ENCODE measurements at places on chromosomes 1 and 21.

DNA sequence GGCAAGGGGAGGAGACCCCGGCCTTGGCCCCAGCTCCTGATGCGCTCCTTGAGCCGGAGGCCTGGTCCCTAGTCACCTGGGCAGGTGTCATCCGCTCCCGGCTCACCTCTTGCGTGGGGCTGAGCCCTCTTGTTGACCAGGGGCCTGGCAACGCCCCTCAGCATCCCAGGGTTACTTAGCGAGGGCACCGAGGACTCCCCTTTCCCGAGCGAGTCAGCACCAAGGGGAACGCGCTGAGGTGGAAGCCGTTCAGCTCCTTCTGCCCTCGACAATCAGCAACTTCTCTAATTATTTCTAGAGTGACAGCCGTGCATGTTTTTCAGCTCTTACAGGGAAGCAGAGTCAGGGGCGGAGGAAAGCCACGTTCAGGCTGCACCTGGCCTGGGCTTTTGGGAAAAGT lies 522 bp downstream of the SLC45A1 start:
- DNase-seq, result no peak

- DNase-seq, result no peak
Measured at GRCh38 chr1:176193023-176193422, 14.1 kb downstream of the COP1 start.

DNA sequence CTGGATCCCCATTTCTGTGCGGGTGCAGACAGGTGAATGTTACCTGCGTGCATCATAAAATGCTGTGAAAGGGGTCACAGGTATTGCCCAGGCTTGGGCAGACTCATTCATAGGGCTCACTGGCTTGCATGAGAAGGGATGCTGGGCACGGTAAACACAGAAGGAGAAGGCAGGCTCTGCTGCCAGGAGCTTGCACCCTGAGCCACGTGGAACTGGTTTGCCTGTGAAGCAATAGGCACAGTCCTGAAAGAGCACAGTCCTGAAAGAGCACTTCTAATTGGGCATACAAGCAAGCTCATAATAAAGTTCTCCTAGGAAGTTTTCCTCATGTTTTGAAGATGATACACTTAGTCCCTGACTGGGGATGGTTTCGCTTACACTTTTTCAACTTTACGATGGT lies 40.9 kb downstream of the GALNT2 start:
- DNase-seq, result no peak

- no peak for DNase-seq
Measured at GRCh38 chr1:1291023-1291528, 10.8 kb downstream of the SCNN1D start.

DNA sequence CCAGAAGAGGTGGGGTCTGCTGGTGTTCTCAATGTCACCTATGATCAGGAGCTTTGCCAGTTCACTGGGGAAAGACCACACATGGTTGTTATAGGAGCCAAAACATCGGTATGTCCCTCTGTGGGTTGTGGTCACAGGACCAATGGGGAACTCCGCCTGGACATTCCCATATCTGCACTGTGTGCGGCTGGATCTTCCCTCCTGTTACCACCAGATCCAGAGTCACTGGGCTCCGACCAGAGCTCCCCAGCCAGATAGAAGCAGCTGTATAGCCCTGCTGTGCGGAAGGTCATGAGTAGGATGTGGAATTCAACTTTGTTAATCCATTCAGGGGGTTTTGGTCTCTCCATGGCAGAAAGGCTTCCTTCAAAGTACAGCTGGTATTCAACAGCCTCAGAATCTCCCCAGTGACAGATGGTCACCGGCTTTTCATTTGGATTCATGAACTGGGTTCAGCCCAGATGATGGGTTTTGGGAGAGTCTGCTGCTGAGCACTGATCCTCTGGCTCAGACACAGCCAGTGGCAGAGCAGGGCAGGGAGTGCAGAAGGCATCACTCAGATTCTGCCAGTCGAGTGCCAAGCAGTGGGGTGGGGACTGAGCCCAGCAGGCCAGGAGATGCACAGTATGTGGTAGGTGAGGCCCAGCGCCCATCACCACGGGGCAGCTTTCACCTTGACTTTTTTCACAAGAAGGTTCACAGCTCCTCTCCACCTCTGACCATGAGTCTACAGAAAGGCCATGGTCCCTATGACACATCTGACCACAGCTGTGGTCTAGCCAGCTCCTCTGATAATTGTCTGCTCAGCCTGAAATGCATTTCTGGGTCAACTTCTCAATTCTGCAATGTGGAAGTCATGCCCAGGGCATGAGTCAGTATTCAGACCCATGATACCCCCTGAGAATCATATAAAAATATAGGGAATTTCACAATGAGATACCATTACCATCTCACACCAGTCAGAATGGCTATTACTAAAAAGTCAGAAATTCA lies 2.9 kb upstream of the SHCBP1L start:
- DNase-seq, result no peak

DNA sequence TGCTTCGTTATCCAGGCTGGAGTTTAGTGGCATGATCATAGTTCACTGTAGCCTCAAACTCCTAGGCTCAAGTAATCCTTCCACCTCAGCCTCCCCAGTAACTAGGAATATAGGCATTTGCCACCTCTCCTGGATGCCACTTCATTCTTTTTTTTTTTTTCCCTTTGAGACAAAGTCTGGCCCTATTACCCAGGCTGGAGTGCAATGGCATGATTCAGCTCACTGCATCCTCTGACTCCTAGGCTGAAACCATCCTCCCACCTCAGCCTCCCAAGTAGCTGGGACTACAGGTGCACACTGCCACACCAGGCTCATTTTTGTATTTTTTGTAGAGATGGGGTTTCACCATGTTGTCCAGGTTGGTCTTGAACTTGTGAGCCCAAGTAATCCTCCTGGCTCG lies 19.3 kb downstream of the OSBPL9 start:
- DNase-seq, result no peak

DNA sequence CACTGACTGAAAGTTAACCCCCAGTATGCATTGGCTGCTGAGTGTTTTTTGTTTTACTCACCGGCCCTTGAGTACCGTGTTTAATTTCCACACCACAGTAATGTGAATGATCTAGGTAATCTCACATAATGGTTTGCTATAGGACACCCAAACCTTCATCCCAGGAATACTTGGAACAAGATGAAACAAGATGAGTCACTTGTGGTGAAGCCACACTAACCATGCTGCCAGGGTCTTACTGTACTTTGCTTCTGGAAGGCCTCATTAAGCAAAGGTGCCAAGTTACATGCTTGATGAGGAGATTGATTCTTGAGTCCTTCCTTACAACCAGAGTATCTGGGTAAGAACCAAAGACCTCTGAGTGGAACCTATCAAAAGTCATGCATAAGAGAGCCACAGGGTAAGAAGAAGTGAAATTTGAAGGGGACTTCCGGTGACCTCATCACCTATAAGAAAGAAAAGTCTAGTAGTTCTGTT lies 163.3 kb downstream of the NRIP1 start:
- no peak for DNase-seq

DNA sequence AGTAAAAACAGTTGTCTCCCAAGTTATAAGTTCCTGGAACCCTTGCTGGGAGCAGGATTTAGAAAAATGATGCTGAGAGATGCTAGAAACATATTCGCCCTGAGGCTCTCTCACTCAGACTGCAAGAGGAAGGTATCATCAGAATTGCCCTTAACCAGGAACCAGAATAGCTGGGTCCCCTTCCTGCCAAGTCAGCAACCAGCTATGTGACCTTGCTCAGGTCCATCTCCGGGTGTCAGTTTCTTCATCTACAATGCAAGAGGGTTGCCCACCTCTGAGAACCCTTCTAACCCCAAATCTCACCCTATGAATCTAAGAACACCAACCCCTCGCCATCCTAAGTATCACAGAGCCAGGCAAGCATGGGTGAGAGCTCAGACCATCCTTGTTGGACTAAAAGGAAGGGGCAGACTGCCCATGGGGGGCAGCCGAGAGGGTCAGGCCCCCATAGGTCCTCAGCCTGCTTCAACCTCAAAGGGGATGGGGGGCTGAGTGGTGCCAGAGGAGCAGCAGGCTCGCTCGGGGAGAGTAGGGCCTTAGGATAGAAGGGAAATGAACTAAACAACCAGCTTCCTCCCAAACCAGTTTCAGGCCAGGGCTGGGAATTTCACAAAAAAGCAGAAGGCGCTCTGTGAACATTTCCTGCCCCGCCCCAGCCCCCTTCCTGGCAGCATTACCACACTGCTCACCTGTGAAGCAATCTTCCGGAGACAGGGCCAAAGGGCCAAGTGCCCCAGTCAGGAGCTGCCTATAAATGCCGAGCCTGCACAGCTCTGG lies 390 bp upstream of the S100A9 start:
- DNase-seq, result no peak

Data from activated naive CD8-positive, alpha-beta T cell treated with anti-CD3 and anti-CD28 coated beads, Interleukin-2, amount 50 U/mL, for 24 hours (primary cell).